ENCODE measurements at places on chromosomes 1 and 21.

DNA sequence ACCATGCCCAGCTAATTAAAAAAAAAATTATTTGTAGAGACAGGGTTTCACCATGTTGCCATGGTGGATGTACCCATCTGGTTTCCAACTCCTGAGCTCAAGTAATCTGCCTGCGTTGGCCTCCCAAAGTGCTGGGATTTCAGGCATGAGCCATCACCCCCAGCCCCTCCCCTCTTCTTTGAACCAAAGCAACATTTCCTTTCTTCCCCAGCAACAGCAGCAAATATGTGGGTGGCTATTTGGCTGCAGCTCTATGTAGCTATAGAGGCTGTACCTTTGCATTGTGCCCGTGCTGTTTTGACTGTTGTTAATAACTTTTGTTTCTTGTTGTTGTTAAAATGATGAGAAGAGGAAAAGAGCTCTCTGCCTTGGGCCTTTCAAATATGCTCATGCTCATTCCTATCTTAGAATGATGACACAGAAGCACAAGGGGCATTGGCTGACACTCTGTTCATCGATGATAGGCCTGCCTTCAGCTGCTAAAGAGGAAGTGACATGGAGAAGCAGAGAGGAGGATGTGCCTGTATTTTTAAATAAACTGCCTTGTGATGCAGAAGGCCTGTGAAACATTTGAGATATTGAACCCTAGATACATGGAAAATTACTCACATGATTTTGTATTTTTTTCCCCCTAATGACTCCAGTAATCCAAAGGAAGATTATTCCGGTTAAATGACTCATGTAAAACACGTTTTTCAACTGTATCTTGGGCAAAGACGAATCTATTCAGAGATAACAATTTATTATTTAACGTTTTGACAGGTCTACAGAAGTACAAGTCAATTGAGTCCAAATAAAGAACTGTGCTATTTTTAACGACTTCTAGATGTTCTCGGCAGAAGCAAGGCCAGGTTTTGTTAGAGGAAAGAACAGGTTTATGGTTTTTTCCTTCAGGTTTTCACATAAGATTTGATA, 20.5 kb upstream of the XPR1 start:
- DNase-seq = no peak

GRCh38 chr1:32464716-32465577, at the start of gene ZBTB8B:
ZBTB8B (plus strand) TSS chr1:32465072; CDS start chr1:32470625, 5,553 bp downstream.
- peak; percentile 44 for DNase-seq

GRCh38 chr21:46424621-46425020, 34.1 kb upstream of the DIP2A start:
- no peak for DNase-seq

GRCh38 chr1:228751360-228752098, 16.2 kb downstream of the RHOU start:
- DNase-seq = no peak

GRCh38 chr1:39976732-39977131, 21.8 kb downstream of the MFSD2A start:
- DNase-seq = no peak

DNA sequence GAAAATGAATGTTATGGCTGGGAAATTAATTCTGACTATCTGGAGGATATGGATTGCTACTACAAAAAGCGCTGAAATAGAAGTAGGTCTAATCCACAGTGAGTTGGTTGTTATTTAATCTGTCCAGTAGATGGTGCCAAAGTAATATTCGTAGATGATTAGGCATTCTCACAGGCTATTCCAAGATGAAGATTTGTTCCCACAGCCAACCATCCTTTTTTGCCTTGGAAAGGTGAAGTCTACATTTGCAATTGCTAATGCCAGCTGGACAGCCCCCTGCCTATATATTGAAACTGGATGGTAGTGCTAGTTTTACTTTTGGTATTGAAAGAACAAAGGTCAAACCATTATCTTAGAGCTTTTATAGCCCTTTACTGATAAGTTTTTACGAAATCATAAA, 43.8 kb downstream of the RBM11 start:
- DNase-seq = no peak

DNA sequence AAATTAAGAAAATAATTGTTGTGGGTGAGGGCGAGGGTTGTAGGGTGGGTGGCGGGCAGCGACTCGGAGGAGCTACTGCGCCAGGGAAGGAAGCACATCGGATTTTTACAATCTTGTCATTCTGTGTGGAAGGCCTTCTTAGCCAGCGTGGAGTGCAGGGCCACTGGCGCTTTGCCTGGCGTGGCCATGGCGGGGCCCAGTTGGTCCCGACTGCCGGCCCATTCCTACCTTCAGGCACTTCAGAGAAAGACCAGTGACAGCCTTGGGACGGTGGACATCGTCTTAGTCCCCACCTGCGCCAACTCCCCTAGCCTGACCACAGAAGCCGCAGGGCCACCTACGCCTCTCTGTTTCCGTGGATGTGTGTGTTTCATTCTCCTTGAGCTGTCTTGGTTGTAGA, 136.9 kb upstream of the NEGR1 start:
- DNase-seq = no peak
